Stomach (tissue), 19 donors: ENCODE measurements at places on chromosomes 2 and 18. TPM values are rescaled to one million over a fixed set of nuclear protein-coding genes. Genes with fewer than 3 reads are reported as not detected.

The CCDC150 gene
- polyA plus RNA-seq = 1.00 TPM

The ITPRIPL1 gene
- polyA plus RNA-seq = 0.44 TPM

The NFE2L2 gene
- polyA plus RNA-seq = 123 TPM

The ERMN gene
- polyA plus RNA-seq = 0.43 TPM

The CD207 gene
- 0.46 TPM for polyA plus RNA-seq

The GPR155 gene
- 3.1 TPM for polyA plus RNA-seq

The TSPYL6 gene
- not detected for polyA plus RNA-seq

The GLB1L gene
- 2.6 TPM for polyA plus RNA-seq

The NAT8 gene
- polyA plus RNA-seq = not detected

The MYL1 gene
- polyA plus RNA-seq = not detected

The PLCD4 gene
- not detected for polyA plus RNA-seq

The EN1 gene
- polyA plus RNA-seq = not detected

The RAPH1 gene
- 3.5 TPM for polyA plus RNA-seq

The SLC30A3 gene
- not detected for polyA plus RNA-seq

The EPC2 gene
- polyA plus RNA-seq = 6.7 TPM

The STARD6 gene
- polyA plus RNA-seq = not detected

The MSTN gene
- polyA plus RNA-seq = 0.45 TPM

The PROKR1 gene
- polyA plus RNA-seq = not detected

The DNAH7 gene
- polyA plus RNA-seq = 0.61 TPM

The CXCR1 gene
- 0.61 TPM for polyA plus RNA-seq

The SF3B1 gene
- 47.4 TPM for polyA plus RNA-seq

The SPDYA gene
- polyA plus RNA-seq = not detected

The LCT gene
- polyA plus RNA-seq = not detected

The ERFE gene
- 0.75 TPM for polyA plus RNA-seq

The EMILIN2 gene
- polyA plus RNA-seq = 2.0 TPM
